Adrenal gland (tissue), 19 donors: ENCODE measurements at places on chromosomes 6 and 20.

GRCh38 chr6:9225441-9225871 lies 790.1 kb upstream of the SLC35B3 start:
- H3K27me3 ChIP-seq: no peaks in the 10 kb centered on the region
- no peak overlapping the region for H3K4me3 ChIP-seq
- no peak overlapping the region for H3K27ac ChIP-seq
- no peaks in the 10 kb centered on the region for H3K4me1 ChIP-seq
- DNase-seq: no peak

DNA sequence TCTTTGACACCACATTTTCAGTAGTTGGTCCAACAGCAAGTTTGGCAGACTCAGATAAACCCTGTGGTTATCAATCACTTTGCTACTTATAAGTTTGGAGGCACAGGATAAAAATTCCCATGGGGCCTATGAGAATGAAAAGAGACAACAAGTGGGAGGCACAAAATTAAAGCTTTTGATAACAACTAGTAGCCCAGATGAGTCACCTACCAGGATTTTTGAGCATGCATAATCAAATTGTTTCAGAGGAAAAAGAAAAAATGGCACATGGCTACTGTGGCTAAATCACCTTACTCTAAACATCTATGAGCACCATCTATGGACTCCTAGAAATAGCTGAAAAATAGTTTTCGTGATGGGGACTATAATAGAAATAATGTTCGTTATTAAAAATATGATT lies 40.8 kb upstream of the BMP5 start:
- no peak overlapping the region for H3K27ac ChIP-seq
- H3K4me1 ChIP-seq: no peaks in the 10 kb centered on the region
- no peak for DNase-seq
- H3K36me3 ChIP-seq: no peaks in the 10 kb centered on the region
- H3K27me3 ChIP-seq: no peaks in the 10 kb centered on the region
- H3K4me3 ChIP-seq: no peak overlapping the region

- H3K36me3 ChIP-seq: no peaks in the 10 kb centered on the region
- H3K4me1 ChIP-seq: no peaks in the 10 kb centered on the region
- no peak overlapping the region for H3K4me3 ChIP-seq
- no peak for DNase-seq
- H3K27ac ChIP-seq: no peak overlapping the region
- no peaks in the 10 kb centered on the region for H3K27me3 ChIP-seq
Measured at GRCh38 chr6:46243754-46244153, 73.0 kb upstream of the ENPP5 start.

GRCh38 chr6:37338745-37339255 lies 15.0 kb upstream of the RNF8 start:
- no peaks in the 10 kb centered on the region for H3K36me3 ChIP-seq
- no peaks in the 10 kb centered on the region for H3K27me3 ChIP-seq
- H3K27ac ChIP-seq: no peak overlapping the region
- H3K4me3 ChIP-seq: no peak overlapping the region

- H3K36me3 ChIP-seq: no peaks in the 10 kb centered on the region
- no peak overlapping the region for H3K27ac ChIP-seq
Measured at GRCh38 chr20:46899621-46900020, 5.0 kb downstream of the EYA2 start.

- H3K4me1 ChIP-seq: no peaks in the 10 kb centered on the region
- no peak for DNase-seq
- H3K36me3 ChIP-seq: no peaks in the 10 kb centered on the region
- no peaks in the 10 kb centered on the region for H3K27me3 ChIP-seq
- H3K4me3 ChIP-seq: no peak overlapping the region
Measured at GRCh38 chr20:62466072-62466760, 9.6 kb downstream of the GATA5 start.

- H3K4me3 ChIP-seq: peak within 1 kb of the TSS; percentile 76
- peak within 1 kb of the TSS; percentile 92 for H3K27ac ChIP-seq
- peak; percentile 98 for DNase-seq
- no peaks in the 10 kb centered on the region for H3K36me3 ChIP-seq
- H3K4me1 ChIP-seq: peaks cover 15% of the 10 kb centered on the region
Measured at GRCh38 chr6:30212865-30213666, at the start of gene TRIM26. TRIM26 (minus strand) TSS chr6:30213406; CDS start chr6:30199103, 14,303 bp downstream.

DNA sequence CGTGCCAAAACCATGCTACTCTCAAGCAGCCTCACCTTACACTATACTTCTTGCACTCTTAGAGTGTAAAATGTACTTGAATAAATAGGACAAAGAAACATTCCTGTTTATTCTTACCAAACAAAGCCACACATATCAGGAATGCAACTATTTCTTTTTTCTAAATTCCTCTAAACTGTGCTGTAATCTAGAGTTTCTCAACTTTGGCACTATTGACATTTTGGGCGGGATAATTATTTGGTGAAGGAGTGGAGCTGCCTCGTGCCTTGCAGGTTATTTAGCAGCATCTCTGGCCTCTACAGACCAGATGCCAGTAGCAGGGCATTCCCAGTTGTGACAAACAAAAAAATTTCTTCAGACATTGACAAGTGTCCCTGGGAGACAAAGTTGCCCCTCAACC lies 86.9 kb downstream of the PHACTR1 start:
- no peak overlapping the region for H3K27ac ChIP-seq
- H3K4me3 ChIP-seq: no peak overlapping the region
- no peak for DNase-seq

GRCh38 chr20:13353261-13353945 lies 132.3 kb downstream of the ISM1 start:
- H3K36me3 ChIP-seq: no peaks in the 10 kb centered on the region
- DNase-seq: no peak
- no peak overlapping the region for H3K4me3 ChIP-seq
- H3K4me1 ChIP-seq: no peaks in the 10 kb centered on the region
